GM23248 (cell line): ENCODE measurements at places on chromosomes 6 and 20. TPM values are rescaled to one million over a fixed set of nuclear protein-coding genes. Genes with fewer than 3 reads are reported as not detected.

TMEM200A gene
- 44.4 and 44.5 TPM in 2 replicates for polyA plus RNA-seq

PAX1 gene
- polyA plus RNA-seq, result not detected in 2 replicates

GGTLC1 gene
- polyA plus RNA-seq, result not detected in 2 replicates

AIF1 gene
- not detected in 2 replicates for polyA plus RNA-seq

C2 gene
- polyA plus RNA-seq, result 1.4 and 2.3 TPM in 2 replicates

ZMYND8 gene
- polyA plus RNA-seq, result 12.1 and 12.4 TPM in 2 replicates

FAM162B gene
- polyA plus RNA-seq, result not detected in 2 replicates

DACT2 gene
- not detected in 2 replicates for polyA plus RNA-seq

EYA4 gene
- 0.09 TPM in 1 of 2 replicates, not detected in the other for polyA plus RNA-seq

TREML1 gene
- not detected in 2 replicates for polyA plus RNA-seq

GRCh38 chr6:7107578-7108195, at the start of gene RREB1:
Gene RREB1 (plus strand): TSS chr6:7107961. CDS start chr6:7181912, 73,951 bp downstream.
- peak; percentile 87 for DNase-seq

- peak; percentile 79 for DNase-seq
These were observed 18.0 kb upstream of the TBC1D22B start for GRCh38 chr6:37239526-37239925.

GRCh38 chr6:124466949-124467348, 495.3 kb upstream of the RNF217 start:
- DNase-seq, result no peak

- DNase-seq, result peak; percentile 9
These were observed 304.3 kb downstream of the HDGFL1 start for GRCh38 chr6:22873513-22874136.

GRCh38 chr20:47662483-47663353, 122.6 kb downstream of the SULF2 start:
- no peak for DNase-seq

DNA sequence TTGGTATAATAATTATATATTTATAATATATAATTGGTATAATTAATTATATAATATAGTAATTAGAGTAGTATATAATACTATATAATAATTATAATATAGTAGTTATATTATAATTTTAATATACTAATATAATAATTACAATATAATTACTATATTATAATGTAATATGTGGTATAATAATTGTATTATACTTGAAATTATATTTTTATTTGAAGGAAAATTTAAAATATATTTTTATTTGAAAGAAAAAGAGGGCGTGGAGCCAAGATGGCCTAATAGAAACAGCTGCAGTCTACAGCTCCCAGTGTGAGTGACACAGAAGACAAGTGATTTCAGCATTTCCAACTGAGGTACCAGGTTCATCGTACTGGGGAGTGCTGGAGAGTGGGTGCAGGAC, 365.9 kb downstream of the MMUT start:
- no peak for DNase-seq

- DNase-seq, result no peak
These were observed 9.1 kb upstream of the MDFI start for GRCh38 chr6:41629128-41629527.

DNA sequence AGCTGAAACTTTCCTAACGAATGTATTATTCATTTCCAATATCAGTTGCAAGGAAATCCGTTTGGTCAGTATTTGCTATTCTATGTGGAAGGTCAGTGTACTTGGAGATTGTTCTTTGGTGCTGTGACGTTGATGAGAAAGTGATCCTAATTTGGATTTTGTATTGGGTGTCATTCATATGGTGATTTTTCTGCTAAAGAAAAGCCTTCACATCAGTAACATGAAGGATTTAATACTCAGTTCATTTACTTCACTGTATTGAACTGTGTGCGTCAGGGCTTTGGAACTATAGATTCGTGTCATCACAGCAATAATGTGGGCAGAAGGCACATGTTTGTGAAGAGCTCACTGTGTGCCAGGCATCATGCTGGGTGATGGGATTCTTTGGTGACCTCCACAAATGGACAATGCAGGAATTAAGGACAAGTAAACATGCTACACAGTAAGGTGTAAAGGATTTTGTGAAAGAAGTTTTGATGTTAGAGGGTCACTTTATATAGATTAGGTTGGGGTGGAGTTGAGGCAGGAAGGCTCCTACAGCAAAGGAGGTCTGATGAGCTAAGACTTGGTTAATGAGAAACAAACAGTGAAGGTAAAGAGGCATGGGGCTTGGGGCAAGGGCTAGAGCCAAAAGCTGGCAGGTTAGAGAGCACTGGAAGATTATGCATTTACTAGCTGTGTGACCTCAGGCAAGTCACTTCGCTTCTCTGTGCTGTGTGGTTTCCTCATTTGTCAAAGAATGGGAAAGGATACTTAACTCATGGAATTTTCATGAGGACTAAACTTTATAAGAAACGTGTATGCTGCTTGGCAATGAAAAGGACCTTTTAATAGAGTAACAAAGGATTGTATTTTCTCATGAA, 12.1 kb downstream of the ARID1B start:
- no peak for DNase-seq

DNA sequence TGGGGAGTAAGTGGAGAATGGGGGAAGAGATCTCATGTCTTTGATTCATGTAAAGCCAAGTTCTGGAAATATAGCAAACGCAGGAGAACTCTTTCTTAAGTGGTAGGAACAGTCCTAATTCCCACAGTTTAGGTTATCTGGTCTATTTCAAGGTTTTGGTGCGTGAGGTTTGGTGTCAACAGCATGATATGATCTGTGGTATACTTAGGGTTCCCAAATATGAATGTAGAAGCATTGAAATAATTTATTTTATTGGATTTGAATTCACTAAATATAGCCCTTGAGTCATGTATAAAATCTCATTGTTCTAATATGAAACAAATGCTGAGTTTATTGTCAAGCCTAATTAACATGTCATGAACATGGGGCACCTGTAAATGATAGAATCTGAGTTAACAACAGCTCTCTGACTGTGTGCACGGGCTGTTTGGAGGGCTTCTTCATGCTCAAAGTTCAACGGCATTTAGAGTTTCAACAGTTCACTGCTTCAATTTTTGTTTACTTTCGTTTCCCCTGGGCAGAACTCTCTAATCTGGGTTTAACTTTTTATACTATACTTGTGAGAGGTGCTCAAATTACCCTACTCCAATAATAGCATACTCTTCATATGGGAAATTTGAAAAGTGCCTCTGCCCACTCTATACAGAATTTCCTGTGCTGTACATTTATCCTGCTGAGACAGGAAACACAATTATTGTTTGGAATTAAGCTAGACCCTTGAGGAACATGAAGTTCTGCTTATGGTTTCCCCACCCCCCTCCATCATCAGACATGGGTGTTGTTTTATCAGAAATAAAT, 236.3 kb upstream of the ZNF217 start:
- peak; percentile 65 for DNase-seq

- DNase-seq, result peak; percentile 90
These were observed 26.6 kb downstream of the ZNF133 start for GRCh38 chr20:18314786-18315406.

DNA sequence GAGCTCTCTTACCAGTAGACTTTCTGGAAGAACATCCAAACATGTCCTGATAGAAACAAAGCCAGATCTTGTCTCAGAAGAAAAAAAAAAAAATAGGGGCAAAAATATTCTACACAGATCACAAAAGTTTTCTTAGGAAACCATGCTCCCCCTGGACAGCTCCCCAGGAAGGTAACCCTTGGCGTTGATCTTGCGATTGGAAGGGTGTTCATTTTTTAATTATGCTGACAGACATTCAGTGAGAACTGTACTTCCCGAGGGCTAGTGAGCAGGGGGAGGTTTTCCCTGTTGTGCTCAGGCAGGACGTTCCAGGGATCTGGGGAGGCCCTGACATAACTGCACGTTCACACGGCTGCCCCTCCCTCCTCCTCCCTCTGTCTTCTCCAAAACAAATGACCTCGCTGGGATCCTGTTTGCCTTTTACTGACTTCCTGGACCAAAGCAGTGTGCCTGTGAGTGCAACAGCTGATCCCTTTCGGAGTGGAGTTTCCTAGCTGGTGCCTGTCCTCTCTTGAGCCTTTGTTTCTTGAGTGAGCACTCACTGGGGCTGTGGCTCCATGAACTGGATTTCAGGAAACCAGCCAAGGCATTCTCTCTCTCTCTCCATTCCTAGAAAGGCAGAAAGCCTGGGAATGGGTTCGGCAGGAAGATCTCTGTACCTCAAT, 46.7 kb downstream of the MARCKS start:
- peak; percentile 12 for DNase-seq

DNA sequence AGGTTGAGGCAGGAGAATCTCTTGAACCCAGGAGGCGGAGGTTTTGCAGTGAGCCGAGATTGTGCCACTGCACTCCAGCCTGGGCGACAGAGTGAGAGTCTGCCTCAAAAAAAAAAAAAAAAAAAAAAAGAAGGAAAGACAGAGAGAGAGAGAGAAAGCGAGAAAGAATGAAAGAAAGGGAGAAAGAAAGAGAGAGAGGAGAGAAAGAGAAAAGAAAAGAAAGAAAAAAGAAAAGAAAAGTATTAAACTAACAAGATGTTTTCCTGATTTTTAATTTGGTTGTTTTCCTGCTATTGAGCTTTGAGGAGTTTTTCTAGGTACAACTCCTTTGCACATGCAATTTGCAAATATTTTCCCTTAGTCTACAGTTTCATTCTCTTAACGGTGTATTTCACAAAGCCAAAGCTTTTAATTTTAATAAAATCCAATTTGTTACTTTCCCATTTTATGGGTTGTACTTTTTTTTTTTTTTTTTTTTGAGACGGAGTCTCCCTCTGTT, 10.8 kb upstream of the TRERF1 start:
- no peak for DNase-seq

DNA sequence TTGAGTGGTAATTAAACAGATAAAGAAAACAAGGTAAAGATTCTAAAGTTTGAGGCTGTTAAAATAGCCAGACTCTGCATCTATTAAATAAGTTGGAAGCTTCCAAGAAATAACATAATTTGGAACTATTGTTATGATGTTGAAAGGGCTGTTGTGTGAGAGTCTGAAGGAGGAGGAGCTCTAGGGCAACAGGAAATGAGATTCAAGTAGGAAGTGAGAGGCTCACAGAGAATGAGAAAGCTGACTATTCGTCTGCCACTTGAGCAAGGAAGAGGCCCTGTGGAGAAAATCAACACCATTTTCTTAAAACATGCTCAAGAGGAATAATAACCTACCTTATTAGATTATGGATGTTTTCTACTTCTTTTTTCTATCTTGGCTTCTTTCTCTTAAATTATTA, 185.2 kb downstream of the SLC24A3 start:
- DNase-seq, result no peak

- DNase-seq, result no peak
These were observed 8.7 kb upstream of the ILRUN start for GRCh38 chr6:34705241-34705640.

GRCh38 chr6:12886961-12887775, 170.6 kb downstream of the PHACTR1 start:
- DNase-seq, result peak; percentile 51

DNA sequence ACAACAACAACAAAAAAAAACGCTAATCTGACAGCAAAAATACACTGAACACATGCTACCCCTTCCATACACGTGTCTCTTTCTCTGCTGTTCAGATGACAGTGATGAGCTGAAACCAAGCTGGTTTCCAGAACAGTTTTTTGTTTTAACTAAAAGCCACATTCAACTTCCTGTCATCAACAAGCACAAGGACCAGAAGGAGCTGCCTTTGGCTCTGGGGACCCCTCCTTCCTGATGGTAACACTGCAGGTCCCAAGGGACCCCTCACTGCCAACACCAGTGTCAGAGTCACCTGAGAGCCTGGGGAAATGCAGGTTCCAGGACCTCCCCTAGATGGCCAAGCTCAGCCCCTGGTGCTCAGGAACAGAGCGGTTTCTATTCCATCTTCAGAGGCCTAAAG, 6.0 kb downstream of the CST7 start:
- no peak for DNase-seq

DNA sequence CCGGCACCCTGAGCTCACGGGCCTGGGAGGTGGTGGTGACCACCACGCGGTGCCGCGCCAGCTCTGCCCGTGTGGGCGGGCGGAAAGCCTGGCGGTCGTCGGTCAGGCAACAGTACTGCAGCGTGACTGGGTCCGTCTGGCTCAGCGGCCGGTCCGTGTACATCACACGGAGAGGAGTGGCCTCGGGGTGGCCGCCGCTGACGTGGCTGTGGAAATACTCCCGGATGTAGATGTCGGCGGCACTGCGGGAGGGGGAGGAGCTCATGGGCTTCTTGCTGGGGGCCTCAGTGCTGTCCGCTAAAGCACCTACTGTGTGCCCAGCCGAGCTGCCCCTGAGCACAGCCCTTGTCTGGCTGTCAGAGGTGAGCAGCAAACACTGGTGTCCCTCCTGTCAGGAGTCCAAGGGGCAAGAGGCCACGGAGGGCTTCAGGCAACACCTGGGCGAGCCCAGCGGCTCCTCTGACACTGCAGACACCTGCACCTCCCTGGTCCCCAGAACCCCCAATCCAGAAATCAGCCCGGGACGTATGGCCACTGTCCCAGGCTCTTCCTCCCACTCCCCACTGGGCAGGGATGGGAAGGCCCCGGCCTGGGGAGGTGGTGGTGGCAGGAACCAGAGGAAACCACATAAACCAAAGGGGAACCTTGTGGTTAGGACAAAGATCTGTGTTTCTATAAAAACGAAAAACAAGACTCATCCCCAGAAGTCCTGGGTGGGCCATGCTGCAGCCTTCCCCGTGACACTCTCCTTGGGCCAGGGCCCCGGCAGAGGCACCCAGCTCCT, 6.5 kb downstream of the HELZ2 start:
- no peak for DNase-seq

- DNase-seq, result peak; percentile 36
These were observed 1.2 kb upstream of the EIF6 start for GRCh38 chr20:35285806-35286076.

- DNase-seq, result no peak
These were observed 28.3 kb downstream of the ZNF831 start for GRCh38 chr20:59191756-59192532.
